Cardiac fibroblast (primary cell): ENCODE measurements at places on chromosomes 11 and 22.

DNA sequence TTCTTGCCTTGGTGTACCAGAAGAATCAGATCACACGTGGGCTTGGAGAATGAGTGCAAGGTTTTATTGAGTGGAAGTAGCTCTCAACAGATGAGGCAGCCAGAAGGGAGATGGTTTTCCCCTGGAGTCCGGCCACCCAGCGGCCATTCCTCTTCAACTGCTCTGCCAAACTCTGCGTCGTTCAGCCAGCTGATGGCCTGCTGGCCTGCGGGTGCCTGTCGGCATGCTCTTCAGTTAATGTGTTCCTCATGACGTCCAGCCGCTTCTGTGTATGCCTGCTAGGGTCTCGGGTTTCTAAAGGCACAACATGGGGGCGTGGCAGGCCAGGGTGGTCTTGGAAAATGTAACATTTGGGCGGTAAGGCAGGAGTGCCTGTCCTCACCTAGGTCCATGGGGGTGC is 487.9 kb upstream of the LRRC4C start:
- no peak for DNase-seq

DNA sequence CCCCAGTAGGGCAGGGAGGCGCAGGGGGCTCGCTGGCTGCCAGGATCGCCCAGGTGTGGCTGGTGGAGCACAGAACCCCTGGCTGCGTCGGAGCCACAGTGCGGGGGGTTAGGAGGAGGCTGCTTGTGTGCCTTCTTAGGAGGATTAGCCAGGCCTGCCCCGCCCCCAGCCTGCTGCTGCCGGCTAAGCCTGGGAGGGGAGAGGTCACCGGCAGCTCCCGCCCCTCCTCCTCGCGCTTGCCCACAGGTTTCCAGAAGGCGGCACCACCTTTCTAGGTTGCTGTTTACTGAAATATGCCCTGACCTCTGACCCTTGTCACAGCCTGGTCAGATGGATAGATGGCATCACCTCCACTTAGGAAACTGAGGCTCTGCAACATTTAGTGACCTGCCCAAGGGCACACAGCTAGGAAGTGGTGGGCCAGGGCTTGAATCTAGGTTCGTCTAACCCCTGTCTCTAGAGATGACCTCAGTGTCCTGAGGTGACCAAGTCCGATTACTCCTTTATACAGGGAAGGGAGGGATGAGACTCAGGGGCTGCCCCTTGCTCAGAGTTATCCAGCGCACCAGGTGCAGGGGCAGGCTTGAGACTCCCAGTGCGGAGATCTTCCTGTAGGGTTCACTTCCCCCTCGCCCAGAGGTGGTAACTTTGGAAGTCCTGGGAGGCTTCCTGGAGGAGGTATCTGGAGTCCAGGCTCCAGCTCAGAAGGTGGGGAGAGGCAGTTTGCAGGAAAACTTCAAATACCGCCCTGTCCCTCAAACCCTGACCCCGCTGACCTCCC is 44.0 kb downstream of the MYO7A start:
- DNase-seq: no peak

DNA sequence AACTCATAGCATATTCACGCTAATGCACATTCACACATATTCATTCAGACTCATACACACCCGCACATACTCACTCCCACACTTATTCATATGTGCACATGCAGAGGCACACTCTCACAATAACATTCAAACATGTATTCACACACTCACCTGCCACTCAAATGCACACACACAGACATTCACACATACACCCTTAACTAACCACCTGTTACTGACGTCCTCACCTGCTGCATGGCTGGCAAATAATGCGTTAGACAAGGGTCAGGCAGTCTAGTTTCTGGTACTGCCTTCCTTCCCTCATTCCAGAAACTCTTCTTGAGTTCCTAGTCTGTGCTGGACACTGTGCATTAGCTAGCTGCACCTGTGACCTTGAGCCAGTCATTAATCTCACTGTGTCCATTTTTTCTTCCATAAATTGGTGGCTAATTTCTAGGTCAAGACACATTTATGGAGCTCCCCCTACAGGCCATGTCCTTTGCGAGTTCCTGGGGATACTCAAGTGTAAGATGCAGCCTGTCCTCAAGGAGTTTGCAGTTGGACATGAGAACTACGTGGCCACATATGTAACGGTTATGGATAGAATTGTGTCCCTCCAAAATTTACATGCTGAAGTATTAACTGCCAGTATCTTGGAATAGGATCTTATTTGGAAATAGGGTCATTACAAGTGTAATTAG is 34.5 kb upstream of the SEZ6L start:
- no peak for DNase-seq

- DNase-seq: no peak
These were observed 72.0 kb downstream of the CYTH4 start for GRCh38 chr22:37354261-37354660.

DNA sequence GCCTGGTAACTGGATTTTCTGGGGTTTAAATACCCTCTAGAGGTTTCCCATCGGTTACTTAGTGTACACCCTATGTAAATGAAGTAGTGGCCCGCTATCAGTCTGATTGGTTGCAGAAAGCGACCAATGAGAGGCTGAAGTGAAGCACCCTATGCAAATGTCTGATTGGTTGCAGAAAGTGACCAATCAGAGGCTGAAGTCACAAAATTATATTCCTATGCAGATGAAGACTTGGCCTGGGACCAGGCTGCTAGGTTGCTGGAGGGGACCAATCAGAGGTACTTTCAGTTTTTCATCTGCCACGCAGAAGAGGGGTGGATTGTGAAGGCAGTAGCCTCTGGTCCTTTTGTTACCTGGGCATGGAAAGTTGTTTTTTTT is 134.8 kb downstream of the TBC1D22A start:
- DNase-seq: no peak

DNA sequence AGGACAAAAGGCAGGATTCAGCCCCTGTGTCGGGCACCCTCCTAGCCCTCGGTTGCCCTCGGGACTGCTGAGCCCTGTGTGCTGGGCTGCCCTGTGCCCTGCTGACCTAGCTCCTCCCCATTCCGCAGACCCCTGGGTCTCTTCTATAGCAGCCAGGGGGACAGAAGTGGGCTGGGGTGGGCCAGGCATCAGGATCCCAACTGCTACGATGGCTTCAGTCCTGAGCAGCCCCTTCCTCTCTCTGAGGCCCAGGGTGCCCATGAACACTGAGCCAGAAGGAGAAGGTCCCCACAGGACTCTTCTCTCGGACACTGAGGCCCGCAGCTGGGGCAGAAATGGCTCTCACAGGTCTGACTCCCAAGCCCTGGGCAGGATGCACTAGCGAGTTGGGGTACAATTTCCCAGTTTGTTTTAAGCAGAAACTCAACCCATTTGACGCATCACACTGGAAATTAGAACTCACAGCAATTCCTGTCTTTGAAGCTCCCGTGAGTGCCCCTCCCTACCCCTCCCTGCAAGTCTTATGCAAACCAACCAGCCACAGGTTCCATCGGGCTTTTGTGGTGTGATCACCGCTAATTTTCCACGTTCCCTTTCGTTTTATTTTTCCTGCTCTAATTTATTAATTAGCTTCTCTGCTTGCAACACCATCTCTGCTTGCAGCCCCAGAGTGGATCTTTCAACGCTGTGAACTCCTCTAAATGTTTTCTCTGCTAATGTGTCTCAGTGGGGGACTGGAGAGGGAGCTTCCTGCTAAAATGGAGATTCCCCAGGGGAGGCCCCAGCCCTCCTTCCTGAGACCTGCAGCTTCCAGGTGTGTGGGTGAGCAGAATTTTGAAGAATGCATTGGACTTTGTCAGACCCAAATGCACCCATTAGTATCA is 56.7 kb downstream of the PHF21B start:
- no peak for DNase-seq

DNA sequence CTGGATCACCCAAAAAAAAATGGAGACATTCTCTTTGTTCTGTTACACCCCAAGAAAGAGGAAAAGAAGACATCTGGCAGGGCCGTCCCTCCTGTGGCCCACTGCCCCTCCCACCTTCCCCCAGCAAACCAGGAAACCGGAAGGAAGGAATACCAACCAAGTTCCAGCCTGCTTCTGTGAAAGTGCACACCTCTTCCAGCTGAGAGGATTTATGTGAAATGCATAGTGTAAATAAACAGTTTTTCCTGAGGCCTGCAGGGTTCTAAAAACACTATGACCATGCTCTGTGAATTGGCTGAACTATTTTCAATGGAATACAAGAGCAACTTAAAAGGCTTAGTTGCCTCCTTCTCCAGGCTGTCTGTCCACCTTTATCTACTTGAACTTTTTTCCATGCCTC is 50.0 kb upstream of the CHST1 start:
- no peak for DNase-seq

DNA sequence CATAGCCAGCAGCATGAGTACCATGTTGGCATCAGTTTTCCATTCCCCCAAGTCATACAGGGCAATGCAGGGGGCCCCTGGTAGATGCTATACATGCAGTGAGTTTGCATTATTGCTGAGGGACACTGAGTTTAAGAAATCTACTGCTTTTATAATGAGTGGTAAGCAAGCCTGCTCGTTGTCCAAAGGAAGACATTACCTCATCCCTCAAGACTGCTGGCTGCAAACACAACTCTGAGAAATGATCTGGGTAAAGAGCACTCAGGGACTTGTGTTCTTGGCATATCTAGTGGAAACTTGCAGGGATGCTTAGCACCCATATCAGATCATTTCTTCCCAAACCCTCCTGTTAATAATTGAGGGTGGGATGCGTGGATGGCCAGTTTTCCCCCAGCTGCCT is 77.9 kb downstream of the CWC15 start:
- peak; percentile 85 for DNase-seq

- no peak for DNase-seq
These were observed 52.4 kb downstream of the PTPRJ start for GRCh38 chr11:48032721-48033120.

GRCh38 chr11:26572770-26573402 is 823 bp upstream of the MUC15 start:
- DNase-seq: no peak

GRCh38 chr11:105054723-105055493 is 9.8 kb upstream of the CARD16 start:
- no peak for DNase-seq

- peak; percentile 57 for DNase-seq
These were observed 1205.1 kb upstream of the CNTN5 start for GRCh38 chr11:97815667-97816066.

GRCh38 chr11:21401496-21401895 is 732.1 kb downstream of the NELL1 start:
- DNase-seq: no peak

GRCh38 chr11:77188633-77189491 is 60.8 kb downstream of the MYO7A start:
- no peak for DNase-seq

GRCh38 chr11:126336138-126336541 is 19.3 kb upstream of the ST3GAL4 start:
- no peak for DNase-seq

DNA sequence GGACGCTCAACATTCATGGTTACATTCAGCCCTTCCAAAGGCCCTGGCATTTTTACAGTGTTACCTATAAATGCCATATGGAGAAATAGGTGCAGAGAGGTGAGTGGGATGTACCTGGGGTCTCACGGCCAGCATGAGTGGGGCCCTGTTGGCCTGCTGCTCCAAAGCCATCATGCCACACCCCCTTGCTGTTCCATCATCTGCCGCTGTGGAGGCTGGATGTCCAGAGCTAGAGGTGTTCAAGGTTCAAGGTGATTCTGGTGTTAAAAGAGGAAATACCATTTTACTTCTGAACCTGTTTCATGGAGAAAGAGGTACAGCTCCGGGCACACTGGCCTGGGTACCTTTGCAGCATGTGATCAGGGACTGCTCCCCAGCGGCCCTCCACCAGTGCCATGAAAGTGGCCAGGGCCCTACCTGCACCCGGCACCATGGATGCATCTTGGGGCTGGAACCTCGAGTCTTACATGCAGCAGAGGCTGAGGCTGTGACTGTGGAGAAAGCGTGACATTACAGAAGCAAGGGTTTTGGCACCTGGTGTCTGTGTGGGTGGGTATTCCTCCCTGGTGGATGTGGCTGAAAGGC is 68.6 kb downstream of the PARVB start:
- no peak for DNase-seq

DNA sequence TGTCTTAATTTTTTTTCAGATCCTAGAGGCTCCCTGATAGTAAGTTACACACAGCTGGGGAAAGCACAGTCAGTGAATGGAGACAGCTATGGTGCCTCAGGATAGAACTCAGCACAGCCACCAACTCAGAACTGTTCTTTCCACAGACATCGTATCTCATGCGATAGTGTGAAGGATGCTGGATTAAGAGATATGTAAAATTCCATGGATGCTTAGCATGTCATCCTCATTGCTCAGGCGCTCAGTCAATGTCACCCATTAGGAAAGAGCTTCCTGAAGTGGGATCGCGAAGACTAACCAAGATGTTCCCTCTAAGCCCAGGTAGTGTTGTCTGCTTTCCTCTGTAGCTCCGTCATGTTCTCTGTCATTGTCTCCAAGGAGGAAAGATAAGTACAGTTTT is 1000.4 kb downstream of the OPCML start:
- DNase-seq: no peak

GRCh38 chr11:106384429-106384828 is 307.0 kb downstream of the AASDHPPT start:
- no peak for DNase-seq

- no peak for DNase-seq
These were observed 24.8 kb upstream of the NRIP3 start for GRCh38 chr11:9028581-9028980.

DNA sequence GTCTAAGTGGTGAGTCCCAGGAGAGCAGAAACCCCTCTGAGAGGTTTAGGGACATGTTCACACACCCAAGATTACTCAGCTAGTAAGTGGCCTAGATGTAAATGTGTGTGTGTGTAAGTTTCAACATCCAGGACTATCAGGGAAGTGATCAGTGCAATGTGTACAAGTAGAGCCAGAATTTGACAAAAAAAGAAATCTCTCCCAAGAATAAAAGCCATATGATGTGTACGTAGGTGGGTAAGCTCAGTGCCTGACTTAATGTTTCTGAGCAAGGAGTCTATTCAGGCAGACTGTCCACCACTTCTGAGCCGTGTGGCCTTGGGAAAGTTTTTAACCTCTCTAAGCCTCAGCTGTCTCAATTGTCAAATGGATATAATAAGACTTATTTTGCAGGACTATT is 133.8 kb upstream of the NAV2 start:
- no peak for DNase-seq

- DNase-seq: no peak
These were observed 64.2 kb upstream of the SLN start for GRCh38 chr11:107776062-107776461.

DNA sequence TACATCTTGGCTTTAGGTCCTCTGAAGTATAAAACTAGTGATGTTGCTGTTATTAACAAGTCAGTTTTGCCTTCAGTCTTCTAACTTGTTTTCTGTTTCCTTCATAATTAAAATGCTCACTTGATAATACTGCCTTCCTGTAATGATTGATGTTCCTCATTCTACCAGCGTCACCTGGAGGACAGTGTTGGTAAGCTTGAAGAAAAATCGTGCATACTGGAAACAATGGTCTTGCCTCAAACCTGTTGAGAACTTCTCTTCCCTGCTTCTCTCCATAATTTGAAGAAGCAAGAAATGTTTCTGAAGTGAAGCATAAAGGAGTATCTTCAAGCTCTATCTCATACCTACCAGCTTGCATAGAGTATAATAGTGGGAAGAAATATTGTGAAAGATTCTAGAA is 3.0 kb downstream of the YWHAH start:
- DNase-seq: peak; percentile 51

- DNase-seq: no peak
These were observed 39.4 kb downstream of the SHANK2 start for GRCh38 chr11:71212871-71213559.

- no peak for DNase-seq
These were observed 606 bp downstream of the RASSF7 start for GRCh38 chr11:561148-562003.

- no peak for DNase-seq
These were observed 265.4 kb downstream of the MIAT start for GRCh38 chr22:26922806-26923205.

- DNase-seq: peak; percentile 31
These were observed 27.7 kb downstream of the ARFGAP2 start for GRCh38 chr11:47148903-47149531.

- no peak for DNase-seq
These were observed 107.8 kb downstream of the CYP2R1 start for GRCh38 chr11:14784230-14784629.
